ENCODE measurements at places on chromosomes 12 and 14.

GRCh38 chr14:105776924-105777323 is 250.5 kb downstream of the TMEM121 start:
- no peak for DNase-seq

- no peak for DNase-seq
Measured at GRCh38 chr12:116381240-116381743, 103.8 kb upstream of the MED13L start.

- DNase-seq, result no peak
Measured at GRCh38 chr14:81324011-81324410, 76.1 kb downstream of the STON2 start.

GRCh38 chr14:61690982-61691381 is 4.3 kb upstream of the HIF1A start:
- no peak for DNase-seq

- no peak for DNase-seq
Measured at GRCh38 chr12:125208942-125209341, 143.7 kb downstream of the AACS start.

- DNase-seq, result no peak
Measured at GRCh38 chr12:130752692-130753230, 36.7 kb upstream of the RIMBP2 start.

GRCh38 chr12:69149270-69149669 is 90.1 kb upstream of the CPSF6 start:
- DNase-seq, result peak; percentile 56

DNA sequence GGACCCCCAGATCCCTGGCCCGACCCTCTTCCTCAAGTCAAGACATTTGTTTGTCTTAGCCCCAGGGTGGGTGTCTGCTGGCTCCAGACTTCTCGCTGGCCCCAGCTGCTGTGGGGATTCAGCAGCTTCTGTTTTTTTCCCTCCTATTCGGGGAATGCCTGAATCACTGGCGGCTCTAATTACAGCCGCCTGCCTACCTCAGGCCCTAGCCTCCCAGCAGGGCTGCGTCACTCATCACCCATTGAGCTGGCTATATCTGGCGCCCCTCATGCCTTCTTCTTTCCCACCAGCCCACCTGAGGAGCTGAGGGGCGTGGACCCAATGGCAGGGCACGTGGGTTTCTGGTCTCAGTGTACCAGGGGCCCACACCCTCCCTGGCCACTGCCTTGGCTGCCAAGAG is 10.1 kb downstream of the KRT80 start:
- peak; percentile 72 for DNase-seq

- no peak for DNase-seq
Measured at GRCh38 chr12:30755395-30755762, 628 bp upstream of the CAPRIN2 start.

DNA sequence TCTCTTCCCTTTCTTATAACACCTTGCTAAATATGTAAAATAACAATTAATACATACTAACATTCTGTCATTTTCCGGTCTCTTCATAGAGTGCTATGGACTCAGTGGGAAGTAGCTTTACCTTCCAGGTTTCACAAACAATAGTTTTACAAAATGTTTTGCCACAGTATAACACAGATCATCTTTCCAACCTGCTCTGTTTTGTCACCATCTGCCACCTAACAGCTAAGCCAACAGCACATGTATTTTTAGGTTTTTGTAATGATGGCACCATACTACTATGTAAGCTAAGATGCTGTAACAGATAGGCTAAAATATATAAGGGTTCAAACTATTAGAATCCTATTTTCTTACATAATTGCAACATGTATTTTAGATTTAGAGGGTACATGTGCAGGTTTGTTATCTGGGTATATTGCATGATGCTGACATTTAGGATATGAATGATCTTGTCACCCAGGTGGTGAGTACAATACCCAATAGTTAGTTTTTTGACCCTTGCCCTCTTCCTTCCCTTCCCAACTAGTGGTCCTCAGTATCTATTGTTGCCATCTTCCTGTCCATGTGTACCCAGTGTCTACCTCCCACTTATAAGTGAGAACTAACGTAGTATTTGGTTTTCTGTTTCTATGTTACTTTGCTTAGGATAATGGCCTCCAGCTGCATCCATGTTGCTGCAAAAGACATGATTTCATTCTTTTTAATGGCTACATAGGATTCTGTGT is 8.7 kb downstream of the RHOJ start:
- no peak for DNase-seq

DNA sequence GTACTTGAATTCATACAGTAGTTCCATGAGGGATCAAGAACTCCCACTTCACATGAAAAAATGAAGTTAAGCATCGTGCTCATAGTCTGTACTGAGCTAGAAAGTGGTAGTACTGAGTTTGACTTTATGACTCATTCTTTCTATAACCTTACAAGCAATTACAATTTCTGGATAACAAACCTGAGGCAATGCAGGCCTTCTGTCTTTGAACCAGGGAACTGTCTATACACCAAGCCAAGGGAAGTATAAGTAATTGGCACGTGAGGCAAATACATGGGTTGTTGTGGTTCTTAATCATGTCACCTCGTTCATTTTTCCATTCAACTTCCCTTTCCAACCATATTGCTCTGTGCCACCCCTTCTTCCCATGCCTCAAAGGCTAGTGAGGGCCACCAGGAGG is 16.8 kb downstream of the GNS start:
- DNase-seq, result no peak

- no peak for DNase-seq
Measured at GRCh38 chr12:92038476-92038875, 107.2 kb downstream of the BTG1 start.

DNA sequence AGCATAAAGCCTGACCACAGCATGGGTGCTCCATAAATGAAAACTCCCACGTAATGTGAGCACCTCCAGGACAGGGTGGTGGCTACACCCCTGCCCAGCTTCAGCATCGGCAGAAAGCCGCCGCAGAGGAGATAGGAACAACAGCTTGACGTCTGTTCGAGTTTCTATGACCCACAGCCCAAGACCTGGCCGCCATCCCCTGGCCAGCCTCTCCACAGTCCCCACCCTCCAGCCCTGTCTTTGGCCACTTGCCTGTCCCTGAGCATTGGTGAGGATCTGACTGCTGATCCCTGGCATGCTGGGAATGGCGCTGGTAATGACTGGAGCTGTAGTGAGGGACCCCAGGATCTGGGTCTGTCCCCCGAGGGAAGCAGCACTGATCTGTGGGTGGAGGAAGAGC is 21.3 kb downstream of the POU6F1 start:
- DNase-seq, result no peak

DNA sequence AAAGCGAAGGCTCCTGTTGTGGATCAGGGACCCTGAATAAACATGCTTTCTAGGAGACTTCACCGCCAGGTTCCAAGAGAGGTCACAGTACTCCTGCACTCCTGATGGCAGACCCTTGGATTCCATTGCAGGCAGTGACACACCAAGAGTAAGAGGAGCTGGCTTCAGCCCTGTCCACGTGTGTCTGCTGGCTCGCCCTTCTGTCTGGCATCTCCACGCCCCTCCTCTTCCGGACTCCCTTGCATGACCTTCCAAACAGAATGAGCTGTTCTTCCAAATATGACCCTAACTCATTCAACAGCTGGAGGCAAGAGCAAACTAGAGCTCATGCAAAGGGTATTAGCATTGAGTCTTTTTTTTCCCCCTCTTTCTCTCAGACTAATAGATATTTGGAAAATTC is 233.0 kb upstream of the PLEKHG7 start:
- peak; percentile 94 for DNase-seq

DNA sequence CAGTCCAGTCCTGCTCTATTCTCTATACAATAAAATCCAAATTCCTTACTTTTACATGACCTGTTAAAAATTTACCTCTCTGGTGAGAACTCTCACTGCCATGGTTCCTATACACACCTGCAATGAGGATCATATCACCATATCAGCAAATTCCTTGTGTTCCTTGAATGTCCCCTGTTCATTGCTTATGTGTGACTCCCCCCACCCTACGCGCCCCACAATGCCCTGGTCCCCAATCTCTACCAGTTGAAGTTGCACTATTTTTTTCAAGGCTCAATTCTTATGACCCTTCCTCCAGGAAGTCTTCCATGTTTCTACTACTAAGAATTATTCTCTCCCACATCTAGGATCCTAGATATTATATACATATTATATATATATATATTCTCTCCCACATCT is 82.2 kb upstream of the NEDD1 start:
- no peak for DNase-seq

- no peak for DNase-seq
Measured at GRCh38 chr12:70005864-70006618, 181.0 kb downstream of the MYRFL start.

DNA sequence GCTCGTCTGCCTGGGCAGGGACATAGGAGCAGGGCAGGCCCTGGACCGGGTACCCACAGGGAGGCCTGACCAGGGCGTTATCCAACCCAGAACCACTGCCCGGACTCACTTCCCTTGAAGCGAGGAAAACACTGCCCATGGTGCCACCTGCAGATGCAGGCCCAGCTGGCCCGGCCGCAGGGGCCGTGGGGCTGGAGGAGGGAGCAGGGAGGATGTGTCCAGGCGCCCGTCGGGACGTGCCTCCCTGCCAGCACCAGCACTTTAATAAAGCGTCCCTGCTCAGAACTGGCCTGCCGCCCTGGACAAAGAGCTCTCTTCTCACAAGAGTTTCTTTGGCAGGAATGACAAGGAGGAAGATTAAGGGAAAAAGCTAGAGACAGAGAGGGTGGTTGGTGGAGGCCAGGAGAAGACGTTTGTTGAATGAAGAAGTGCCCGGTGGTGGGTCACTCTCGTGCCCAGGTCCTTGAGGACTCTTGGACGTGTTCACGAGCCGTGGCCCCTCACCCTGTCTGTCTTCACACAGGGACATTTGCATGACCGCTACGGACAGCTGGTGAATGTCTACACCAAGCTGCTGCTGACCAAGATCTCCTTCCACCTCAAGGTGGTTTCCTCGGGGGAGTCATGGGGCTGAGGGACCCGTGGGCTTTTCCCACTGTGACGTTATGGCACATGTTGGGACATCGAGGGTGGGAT is 14.2 kb downstream of the HIP1R start:
- no peak for DNase-seq

DNA sequence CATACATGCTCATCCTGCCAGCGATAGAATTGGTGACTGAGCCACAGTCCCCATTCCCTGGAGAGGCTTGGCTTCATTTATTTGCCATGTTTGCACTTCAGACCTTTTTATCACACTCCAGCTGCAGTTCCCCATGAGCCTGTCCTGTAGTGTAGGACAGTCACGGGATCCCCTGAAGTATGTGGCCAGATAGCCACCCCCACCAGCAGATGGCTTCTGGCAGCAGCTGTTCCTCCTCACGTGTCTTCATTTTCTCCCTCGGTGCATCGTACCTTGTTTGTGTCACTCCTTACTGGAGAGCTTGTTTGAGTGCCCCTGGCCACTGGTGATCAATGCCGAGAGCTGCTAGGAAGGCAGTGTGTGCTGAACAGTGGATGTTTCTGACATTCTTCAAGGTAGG is 40.2 kb downstream of the UBE3B start:
- DNase-seq, result peak; percentile 50

DNA sequence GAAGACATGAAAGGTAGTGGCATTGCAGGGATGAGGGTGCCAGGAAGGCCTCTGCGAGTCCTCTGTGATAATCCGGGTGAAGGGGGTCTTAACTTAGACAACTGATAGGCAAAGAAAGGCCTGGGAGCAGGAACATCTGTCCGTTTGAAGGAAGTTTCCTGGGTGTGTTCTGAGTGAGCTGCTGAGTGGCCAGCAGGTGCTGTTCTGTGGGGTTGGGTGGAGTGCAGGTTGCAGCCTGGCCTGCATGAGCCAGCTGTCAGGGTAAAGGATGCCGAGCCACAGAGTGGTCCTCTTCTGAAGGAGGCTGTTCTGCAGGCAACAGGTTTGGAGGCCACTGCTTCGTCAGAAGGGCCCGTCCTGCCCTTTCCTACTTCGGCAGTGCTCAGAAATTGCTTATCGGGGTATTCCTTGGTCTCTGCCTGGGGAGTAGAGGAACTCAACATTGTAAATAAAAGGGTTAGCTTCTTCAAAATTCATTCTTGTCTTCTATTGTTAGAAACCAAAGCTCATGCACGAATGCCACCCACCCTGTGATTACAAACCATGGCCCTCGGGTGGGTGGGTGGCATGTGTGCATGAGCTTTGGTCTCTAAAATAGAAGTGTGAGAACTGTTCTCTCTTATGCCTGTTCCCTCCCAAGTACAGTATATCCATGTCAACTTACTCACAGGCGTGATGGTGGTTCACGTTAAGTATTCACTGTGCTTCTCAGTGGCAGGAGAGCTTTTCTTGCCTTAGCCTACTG is 118.9 kb downstream of the CHST11 start:
- DNase-seq, result no peak

- peak; percentile 47 for DNase-seq
Measured at GRCh38 chr12:4579305-4580102, 17.5 kb downstream of the DYRK4 start.

DNA sequence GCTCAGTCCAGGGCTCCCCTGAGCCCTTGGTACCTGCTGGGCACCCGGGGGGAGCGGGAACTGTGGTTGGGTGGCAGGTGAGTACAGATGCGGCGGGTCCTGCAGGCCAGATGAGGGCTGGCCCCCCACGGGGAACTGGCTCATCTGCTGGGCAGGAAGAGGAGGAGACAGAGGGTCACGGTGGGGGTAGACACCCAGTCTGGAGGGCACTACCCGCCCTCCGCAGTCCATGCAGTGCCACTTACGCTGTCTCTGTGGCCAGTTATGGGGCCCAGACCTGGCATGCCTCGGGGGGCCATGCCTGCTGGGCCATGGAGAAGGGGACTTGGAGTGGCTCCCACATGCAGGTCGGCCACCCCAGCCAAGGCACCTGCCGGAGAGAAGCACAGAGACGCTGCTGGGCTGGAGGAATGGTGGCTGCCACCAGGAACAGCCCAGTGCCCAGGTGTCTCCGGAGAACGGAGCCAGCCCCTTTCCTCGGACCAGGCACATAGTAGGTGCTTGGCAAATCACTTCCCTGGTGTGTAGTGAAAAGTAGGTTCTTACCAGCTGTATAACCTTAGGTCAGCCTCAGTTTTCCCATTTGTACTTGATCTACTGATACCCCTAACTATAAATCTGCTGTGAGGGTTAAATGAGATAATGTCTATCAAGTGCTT is 21.1 kb downstream of the FOXN4 start:
- no peak for DNase-seq

DNA sequence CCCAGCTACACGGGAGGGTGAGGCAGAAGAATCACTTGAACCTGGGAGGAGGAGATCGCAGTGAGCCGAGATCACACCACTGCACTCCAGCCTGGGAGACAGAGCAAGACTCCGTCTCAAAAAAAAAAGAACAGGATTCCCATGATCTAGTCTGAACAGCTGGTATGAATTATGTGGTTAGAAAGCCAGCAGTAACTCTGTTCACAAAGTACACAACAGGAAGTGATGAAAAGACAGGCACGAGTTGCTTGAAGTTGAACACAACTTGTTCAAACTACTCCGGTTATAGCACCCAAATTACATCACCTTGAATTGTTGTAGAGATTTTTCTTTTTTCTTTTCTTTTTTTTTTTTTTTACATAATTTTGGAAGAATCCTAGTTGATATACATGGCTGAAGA is 238.8 kb upstream of the RGS6 start:
- DNase-seq, result peak; percentile 84

DNA sequence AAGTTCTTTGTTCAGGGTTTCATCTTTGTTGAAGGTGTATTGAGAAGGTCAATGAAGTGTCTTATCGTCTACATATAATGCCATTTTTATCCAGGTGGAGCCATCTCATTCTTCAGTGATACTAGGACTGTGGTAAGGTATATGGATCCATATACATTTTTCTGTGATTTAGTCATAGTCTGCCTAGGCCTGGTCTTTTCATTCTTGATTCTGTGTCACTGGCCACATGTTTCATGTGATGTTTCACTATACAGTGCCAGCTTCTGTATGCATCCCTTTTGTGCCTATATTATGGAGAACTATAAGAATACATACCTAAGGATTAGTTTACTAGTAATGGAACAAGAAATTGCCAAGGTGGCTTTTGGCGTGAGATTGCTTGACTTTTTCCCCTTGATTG is 40.5 kb downstream of the VEZT start:
- DNase-seq, result no peak

- peak; percentile 95 for DNase-seq
Measured at GRCh38 chr14:77041881-77042545, 13.5 kb upstream of the IRF2BPL start.

Data from muscle of leg (tissue), 16 donors.